Activated CD4-positive, alpha-beta T cell treated with anti-CD3 and anti-CD28 coated beads, Interleukin-2, Interleukin-6, amounts not matched to agents 100 ng/mL and 50 ng/mL, durations not matched to agents 16 hours and 8 hours (primary cell): ENCODE measurements at places on chromosomes 3 and 15.

GRCh38 chr3:177683586-177683985, 486.3 kb upstream of the TBL1XR1 start:
- no peak for DNase-seq

- no peak for DNase-seq
These were observed 225.7 kb upstream of the PPP2R3A start for GRCh38 chr3:135739779-135740178.

- DNase-seq = no peak
These were observed 53.9 kb downstream of the ACAD9 start for GRCh38 chr3:128933213-128933921.

- DNase-seq = no peak
These were observed 3.4 kb downstream of the FYCO1 start for GRCh38 chr3:45992133-45992729.

DNA sequence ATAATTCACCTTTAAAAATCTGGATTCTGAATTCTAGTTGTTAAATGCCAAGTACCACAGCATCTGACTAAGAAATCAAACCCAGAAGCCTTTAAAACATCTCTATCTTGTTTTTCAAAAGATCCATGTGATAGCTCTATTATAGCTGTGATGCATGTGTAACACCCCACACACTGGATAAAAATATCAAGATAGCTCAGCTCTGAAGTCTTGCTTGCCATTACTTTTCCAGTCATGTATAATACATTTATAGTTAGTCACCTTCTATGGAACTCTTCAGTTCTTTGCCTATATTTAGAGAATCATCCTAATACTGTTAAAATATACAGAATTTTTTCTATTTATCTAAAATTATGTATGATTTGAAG, 11.6 kb downstream of the ARPP19 start:
- DNase-seq = no peak
